ENCODE measurements at places on chromosomes 16 and 17. TPM values are rescaled to one million over a fixed set of nuclear protein-coding genes. Genes with fewer than 3 reads are reported as not detected.

DNA sequence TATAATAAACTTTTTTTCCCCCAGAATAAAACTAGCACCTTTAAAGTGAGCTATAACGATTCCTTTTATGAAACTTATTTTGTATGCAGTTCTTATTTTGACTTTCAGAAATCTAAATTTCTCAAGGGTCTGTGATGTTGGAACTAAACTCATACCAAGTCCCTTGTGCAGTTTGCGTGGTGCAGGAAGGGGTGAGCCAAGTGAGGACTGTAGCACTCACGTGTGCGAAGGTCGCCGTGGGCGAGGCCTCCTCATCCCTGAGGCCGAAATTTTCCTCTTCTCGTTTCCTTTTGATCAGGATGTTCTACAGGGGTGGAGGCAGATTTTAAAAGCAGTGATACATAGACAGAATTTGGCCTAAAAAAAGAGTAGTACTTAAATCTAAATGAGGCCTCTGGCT is 73.7 kb downstream of the RPTOR start:
- no peak for DNase-seq

DNA sequence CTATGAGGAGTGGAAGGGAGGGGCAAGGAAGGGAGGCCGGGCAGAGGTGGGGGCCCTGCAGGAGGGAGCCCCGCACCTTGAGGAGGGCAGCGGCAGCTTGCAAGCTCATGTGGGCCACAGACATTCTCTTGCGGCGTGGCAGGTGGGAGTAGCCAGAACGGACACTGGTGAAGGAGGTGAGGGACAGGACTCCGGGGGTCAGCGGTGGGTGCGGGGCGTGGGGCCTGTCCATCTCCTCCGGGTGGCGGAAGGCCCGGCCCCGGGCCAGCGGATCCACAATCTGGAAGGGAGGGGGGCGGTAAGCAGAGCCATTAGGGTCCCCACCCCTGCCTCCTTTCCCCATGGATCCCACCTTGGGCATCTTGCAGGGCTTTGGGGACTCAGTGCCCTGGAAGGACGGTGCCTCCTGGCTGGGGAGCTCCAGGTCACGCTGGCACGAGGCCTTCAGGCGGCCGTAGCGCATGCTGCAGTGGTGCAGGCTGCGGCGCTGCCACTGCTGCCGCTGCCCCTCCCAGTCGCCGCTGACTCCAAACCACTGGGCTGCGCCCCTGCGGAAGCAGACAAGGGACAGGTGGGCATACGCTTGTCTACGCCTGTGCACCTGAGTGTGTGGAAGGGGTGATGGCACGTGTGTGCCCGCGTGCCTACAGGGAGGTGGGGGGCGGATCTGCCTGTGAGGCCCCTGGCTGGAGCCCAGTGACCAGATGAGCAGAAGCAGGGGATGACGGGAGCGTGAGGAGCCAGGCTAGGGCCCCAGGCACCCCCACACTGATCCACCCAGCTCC is 11.5 kb downstream of the AANAT start:
- no peak for DNase-seq

DNA sequence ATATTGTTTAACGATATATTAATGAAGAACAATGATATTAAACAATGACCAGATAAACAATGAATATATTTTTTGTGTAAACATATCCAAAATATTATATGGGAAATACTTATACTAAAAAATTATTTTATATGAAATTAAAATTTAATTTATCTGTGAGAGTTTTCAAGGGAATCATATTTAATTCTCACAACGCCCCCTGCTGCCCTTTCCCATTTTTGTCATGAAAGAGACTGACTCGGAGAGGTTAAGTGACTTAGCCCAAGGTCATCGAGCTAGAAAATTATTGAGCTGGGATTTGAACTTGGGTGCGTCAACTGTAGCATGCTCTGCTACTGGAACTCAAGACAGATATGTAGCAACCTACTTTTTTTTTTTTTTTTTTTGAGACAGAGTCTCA is 7.2 kb upstream of the MYCBPAP start:
- DNase-seq: no peak

DNA sequence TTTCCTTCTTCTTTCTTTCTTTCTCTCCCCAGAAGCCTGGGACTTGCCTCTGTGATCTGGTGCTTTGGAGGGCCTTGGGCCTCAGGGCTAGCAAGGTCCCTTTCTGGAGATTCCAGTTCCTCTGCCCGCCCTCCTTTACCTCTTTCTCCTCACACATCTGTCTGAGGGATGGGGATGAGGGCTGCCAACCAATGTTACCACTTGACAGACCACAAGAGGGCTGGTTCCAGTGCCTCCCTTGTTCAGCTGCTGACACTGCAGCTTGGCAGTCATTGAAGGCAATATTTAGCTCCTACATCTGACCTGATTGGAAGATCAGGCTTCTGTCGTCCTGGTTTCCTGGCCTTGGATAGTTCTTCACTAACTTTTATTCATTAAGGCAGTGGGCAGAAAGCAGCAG is 3.6 kb upstream of the ZNF652 start:
- peak; percentile 45 for DNase-seq

GRCh38 chr17:36972186-36972700 is 23.5 kb downstream of the AATF start:
- DNase-seq: no peak

DNA sequence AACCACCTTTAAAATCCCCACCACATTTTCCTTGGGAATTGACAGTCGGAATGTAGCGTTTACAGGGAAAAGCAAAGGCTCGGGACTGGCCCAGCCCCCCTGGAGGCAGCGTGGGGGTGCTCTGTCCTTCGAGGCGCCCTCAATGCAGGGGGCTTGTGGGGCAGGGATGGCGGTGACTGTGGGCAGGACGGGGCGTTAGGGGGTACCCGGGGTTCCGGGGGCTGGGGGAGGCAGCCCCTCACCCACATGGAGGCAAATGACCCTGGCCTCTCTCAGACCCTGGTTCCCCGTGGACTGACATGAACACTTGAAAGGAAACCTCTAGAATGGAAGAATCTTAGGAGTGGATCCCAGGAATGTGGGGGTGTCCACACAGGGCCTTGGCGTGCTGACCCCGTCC is 78.4 kb upstream of the GNG13 start:
- no peak for DNase-seq

DNA sequence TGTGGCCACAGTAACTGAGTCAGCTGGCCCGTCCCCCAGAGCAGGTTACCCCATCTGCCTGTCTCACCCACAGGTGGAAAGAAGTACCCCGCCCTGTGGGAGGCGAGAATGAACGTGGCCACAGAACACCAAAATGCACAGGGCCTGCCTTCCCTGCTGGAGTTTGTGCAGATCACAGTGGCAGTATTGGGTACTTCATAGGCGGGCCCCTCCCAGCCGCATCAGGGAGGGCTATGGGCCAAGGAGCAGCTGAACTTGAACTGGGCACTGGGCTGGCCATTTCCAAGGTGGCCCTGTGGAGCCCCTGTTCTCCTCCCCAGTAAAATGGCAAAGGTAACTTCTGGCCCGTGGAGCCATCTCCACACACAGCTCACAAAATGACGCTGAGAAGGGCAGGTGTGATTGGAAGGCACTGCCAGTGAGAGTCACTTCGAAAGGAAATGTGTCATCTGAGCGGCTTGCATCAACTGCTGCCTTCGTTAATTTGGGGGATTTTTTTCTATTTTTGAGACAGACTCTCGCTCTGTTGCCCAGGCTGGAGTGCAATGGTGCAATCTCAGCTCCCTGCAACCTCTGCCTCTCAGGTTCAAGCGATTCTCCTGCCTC is 162.9 kb downstream of the ENGASE start:
- DNase-seq: no peak

Gene CLEC19A
- total RNA-seq: not detected

Gene TBC1D3E
- total RNA-seq: 0.24 TPM

Gene PRKCB
- 96.5 TPM for total RNA-seq

Gene OR2C1
- not detected for total RNA-seq

Gene SAMD14
- 1.3 TPM for total RNA-seq
